Stimulated activated naive CD4-positive, alpha-beta T cell treated with Interleukin-2 at 50 U/mL for 16 hours (primary cell): ENCODE measurements at places on chromosomes 4 and X.

DNA sequence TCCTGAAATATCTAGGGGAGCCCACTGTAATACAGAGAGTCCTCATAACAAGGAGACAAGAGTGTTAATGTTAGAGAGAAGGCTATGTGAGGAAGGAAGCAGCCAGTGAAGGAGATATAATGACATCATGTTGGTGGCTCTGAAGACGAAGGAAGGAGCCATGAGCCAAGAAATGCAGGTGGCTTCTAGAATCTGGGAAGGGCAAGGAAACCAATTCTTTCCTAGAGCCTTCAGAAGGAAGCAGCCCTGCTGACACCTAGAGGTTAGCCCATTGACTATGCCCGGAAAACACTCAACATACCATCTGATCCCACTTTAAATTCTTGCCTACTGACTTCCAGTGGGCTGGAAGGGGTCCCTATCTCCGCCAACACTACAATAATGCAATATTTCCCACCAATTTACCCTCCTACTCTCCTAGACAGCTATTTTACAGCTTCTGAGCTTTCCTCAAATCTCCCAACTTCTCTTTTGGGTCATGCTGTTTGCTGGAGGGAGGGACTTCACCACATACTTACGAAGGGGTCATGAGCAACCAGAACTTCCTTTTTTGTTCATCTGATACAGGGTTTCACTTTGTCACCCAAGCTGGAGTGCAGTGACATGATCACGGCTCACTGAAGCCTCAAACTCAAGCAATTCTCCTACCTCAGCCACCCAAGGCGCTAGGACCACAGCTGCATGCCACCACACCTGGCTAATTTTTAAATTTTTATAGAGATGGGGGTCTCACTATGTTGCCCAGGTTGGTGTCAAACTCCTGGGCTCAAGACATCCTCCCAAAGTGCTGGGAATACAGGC is 25.2 kb upstream of the G3BP2 start:
- DNase-seq = no peak

DNA sequence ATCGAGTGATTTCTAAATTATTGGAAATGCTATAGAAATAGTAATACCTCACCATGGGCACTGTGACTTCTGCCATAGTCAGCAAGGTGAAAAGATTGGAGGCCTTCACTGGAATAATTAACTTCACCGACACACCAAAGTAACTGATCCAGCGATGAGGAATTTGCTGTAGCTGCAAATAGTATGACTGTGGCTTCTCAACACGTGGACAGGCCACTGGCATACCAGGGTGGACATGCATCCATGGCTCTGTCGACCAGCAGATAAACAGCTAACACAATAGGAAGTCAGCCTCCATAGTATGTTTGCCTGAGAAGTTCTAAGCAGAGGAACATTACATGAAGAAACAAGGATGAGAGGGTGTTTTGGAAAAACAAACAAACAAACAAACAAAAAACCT is 10.9 kb upstream of the FAT4 start:
- DNase-seq = no peak

DNA sequence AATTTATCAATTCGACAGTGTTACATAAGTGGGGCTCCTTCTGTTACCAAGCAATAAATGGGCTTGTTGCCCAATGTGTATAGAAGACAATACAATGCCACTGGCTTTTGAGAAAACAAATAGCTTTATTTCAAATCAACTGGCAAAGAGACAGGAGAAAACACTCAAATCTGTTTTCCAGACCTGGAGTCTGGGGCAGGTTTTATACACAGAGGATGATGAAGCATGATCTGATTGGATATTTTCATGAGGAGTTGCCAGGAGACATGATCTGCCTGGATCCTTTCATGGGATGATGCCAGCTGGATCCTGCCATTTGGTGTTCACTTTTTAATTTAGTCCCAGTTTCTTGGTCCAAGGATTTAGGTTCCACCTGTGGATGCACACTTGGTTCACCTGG is 287.9 kb downstream of the CXXC4 start:
- DNase-seq = no peak

DNA sequence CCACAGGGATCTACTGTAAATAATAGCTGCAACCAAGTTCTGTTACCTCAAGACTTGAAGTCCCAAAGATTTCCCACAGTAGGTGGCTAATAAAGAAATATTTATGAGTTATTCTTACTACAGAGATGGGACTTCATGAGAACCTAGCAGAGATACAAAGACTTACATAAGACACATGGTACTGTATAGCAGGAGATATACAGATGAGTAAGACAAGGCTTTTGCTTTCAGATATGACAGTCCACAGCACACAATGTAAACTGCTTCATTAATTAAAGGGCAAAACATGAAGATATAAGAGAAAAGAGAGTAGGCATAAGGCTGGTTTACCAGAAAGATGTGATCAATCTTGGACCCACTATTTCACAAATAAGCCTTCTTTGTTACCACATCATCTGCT is 6.6 kb downstream of the ANKRD17 start:
- DNase-seq = no peak

GRCh38 chr4:95499291-95499696 is 49.5 kb downstream of the UNC5C start:
- no peak for DNase-seq

GRCh38 chr4:3203971-3204431 is 45.0 kb upstream of the MSANTD1 start:
- DNase-seq = no peak

- no peak for DNase-seq
These were observed 48.5 kb upstream of the CYSLTR1 start for GRCh38 chrX:78375894-78376293.

DNA sequence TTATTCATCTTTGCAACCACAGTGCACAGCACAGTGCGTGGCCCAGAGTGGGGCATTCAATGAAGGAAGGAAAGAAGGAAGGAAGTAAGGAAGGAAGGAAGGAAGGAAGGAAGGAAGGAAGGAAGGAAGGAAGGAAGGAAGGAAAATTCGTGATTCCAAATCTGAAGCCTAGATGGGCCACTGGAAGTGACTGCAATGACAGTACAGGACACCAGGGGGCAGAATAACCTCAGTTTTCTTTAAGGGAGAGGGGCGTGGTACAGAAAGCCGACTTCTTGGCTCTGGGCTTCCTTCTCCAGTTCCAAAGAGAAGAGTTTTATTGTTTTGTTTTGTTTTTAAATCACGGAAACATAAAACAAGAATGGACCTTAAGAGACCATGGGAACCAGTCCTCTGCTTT is 47.8 kb downstream of the APLN start:
- DNase-seq = peak; percentile 7

GRCh38 chr4:42151568-42152506 is 618 bp downstream of the BEND4 start:
- no peak for DNase-seq

- DNase-seq = no peak
These were observed 330.5 kb upstream of the ZFP42 start for GRCh38 chr4:187665086-187665485.

GRCh38 chr4:156778606-156779005 is 193.0 kb downstream of the PDGFC start:
- DNase-seq = no peak

GRCh38 chr4:121784975-121785374 is 16.1 kb upstream of the EXOSC9 start:
- DNase-seq = no peak

DNA sequence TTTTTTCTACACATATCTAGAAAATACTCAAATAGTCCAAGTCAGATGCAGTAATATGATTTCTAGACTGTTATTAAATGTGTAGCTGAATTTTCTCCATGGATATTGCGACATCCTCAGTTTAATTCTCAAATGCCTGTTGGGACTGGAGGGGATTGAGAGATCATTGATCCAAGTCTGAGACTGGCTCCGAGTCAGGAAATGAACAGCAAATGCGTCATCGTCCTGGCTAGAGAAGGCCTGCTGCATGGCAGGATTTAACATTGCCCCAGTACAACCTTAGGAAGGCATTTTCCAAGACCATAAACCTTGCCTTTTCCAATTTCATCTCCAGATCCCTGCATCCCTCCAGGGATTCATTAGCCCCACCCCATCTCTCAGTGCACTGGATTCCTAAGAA is 56.6 kb upstream of the SLC6A14 start:
- DNase-seq = no peak

DNA sequence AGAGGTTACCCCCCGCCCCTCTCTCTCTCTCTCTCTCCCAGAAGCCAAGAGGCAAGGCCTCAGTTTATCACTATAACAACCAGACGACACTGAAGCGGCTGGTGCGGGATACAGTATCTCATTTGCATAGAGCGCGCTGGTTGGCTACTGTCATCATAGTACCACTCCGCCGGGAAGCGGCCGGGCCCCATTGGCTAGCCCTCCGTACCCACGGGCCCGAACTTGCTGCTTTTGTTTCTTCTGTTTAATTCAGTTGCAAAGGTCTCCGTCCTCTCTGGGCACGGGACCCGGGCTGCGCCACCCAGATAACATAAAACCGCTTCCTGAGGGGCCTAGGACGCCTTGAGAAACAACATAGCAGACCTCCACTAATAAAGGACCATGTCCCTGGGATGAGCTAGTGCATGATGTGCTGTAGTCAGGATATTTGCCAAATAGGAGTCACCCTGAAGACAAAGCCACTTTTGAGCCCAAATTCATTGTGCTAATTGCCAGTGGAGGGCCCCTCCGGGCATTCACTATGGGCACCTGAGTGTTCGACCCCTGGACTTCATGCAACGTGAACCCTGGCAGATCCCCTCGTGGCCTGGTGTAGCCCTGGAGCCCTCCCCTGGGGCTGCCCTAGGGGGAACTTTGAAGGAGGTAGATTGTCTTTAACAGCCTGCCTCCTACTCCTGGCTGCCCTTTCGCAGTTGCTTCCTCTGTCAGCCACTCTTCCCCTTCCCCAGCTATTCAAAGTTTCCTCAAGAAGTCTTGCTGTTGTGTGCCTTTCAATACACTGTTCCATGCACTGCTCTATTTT is at the start of gene PCYT1B:
Gene PCYT1B, minus strand, starts transcription at position 91 of the 802 bp plus-strand sequence. CDS start 242 bp downstream, outside the sequence.
- DNase-seq = peak; percentile 36

GRCh38 chr4:158826882-158827281 is 58.1 kb downstream of the FNIP2 start:
- no peak for DNase-seq

DNA sequence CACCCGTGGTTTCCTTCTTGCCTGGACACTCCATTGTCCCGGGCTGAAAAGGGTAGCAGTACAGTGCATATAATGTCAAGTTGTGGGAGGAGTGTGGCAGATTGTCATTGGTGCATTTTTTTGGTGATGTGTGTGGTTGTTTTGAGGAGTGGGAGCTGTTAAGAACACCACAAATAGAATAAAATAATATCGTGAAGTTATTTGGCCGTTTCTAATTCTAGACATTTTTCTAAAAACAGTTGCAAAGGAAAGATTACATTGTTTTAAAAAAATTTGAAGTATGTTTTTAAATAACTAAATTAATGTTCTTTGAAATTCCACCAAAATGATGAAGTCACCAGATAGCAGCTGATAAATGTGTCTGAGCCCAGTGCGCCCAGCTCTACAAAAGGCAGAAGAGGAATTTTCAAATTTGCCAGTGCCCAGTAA is 1.3 kb downstream of the PKD2 start:
- no peak for DNase-seq

DNA sequence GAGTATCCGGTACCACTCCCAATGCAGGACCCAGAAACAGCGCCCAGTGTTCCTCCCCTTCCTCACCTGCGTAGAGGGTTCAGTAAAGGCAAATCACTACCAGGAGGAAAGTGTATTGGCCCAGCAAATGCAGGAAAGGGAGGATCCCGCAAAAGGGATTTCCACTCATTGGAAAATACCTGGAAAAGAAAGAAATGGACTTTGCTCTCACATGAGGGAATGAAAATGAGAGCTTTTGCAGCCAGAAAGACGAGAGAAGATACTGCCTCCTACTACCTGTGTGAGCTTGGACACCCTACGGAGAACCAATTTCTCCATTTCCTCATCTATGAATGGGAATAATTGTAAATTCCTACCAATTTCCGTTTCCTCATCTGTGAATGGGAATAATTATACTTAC is 184.1 kb upstream of the PPARGC1A start:
- no peak for DNase-seq

DNA sequence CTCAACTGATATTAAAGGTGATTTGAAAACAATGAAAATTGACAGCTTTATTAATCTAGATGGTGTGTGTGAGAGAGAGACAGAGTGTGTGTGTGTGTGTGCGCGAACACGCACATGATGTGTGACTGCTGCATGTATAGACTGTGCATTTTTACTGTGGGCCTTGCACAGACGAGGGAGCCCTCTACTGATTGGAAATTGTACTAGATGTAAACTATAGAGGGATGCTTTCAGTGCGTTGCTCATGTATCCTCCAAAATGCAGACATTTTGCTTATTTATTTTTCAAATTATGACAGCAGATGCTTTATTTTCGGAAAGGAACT is 168.4 kb upstream of the GK2 start:
- no peak for DNase-seq

DNA sequence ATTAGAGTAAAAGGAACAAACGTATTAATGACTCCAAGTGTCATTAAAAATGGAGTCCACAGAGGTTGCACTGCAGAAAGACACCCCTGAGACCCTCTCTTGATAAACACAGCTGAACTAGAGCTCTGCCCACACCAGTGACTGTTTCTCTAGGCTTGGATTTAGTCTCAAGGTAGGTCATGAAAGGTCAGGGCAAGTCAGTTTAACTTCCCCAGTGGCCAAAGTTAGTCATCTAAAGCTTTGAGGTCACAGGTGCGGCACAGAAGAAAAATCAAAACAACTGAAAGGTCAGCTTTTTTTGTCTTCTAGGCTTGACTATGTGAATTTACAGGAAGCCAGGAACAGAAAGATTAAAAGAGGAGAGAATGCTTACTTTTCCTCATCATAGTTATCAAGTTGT is 749.6 kb downstream of the RAB28 start:
- DNase-seq = no peak

DNA sequence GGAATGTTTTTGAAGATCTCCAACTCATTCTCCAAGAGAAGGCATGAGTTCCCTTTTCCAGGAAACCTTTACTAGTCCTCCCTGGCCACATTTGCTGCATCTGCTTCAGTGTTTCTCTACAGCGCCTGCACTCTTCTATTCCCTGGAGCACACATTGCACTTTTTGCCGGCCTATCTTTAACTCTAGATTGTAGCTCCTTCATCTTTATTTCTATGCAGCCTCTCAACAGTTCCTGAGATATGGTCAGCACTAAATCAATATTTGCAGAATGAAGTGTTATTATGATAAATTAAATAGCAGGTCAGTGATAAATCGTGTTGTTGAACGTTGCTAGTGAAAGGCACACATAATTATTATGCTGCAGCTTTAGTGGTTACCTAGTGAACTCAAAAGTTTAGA is 88.3 kb downstream of the VCX3A start:
- DNase-seq = no peak

GRCh38 chr4:40190880-40191815 is 5.7 kb upstream of the RHOH start:
- no peak for DNase-seq

DNA sequence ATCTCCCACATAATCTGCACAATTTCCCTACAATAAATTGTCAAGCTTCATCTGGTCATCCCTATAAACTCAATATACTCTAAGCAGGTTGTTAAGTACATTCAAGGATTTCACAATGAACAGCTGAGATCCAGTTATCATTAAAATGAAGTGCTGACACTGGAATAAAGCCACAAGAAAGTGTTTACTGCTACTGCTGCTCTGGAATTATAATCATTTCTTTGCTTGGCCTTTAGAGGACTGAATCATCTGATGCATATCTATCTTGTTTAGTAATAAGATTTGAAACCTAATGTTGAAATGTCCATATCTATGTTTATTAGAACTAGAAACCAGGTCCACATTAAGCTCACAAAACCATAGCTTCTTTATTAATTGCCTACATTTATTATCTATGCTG is 338.6 kb upstream of the ZFP42 start:
- no peak for DNase-seq
